ENCODE measurements at places on chromosomes 3 and 15.

DNA sequence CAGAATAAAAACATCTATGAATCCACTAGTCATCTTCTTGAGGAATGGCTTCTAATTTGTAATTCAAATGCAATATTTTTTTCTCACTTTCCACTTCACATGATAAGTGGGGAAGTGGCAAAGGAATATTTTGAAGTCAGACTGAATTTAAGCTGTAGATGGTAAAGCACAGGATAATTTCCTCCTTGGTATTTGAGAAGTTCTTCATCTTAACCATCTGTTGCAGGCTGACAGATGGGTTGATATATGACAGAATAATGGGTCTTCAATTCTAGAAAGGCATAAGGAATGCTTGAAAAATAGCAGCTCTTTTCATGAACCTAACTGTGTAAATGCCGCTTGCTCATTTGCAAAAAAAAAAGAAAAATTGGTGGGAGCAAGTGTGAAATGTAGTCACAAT, 66.5 kb upstream of the SNTN start:
- DNase-seq = no peak

- no peak for DNase-seq
Measured at GRCh38 chr3:51401735-51402134, 10.7 kb downstream of the RBM15B start.

- no peak for DNase-seq
Measured at GRCh38 chr3:187533797-187534196, 136.4 kb downstream of the SST start.

- DNase-seq = no peak
Measured at GRCh38 chr3:54784021-54784420, 143.8 kb downstream of the LRTM1 start.

- DNase-seq = no peak
Measured at GRCh38 chr15:58582160-58582559, 150.4 kb downstream of the LIPC start.

DNA sequence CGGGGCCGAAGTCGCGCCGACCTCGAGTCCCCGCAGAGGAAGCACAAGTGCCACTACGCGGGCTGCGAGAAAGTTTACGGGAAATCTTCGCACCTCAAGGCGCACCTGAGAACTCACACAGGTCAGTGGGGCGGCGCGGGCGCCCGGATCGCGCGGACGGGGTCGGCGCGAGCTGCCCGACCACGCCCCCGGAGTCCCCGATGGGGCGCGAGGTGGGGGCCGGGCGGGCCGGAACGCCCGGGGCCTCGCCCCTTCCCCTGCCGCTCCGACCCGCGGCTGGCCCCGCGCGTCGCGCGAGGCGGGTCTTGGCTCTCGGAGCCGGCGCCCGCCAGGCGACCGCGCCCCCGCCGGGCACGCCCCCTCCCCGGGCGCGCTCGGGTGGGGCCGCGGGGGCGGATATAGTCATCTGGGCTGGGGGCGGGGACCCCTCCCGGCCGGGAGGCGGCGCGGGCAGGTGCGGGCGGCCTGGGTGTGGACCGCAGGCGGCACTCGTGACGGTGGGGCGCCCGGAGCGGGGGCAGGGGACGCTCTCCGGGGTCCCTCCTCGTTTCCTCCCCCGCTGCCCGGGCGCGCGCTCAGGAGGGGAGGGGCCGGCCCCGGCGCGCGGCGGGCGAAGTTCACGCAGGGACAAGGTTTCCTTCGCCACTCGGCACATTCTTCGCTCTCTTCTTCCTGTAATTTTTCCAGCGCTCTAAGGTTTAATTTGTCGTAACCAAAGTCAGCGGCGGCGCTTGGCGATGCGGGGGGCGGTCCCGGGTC, 1.2 kb downstream of the KLF13 start:
- DNase-seq = peak; percentile 48

DNA sequence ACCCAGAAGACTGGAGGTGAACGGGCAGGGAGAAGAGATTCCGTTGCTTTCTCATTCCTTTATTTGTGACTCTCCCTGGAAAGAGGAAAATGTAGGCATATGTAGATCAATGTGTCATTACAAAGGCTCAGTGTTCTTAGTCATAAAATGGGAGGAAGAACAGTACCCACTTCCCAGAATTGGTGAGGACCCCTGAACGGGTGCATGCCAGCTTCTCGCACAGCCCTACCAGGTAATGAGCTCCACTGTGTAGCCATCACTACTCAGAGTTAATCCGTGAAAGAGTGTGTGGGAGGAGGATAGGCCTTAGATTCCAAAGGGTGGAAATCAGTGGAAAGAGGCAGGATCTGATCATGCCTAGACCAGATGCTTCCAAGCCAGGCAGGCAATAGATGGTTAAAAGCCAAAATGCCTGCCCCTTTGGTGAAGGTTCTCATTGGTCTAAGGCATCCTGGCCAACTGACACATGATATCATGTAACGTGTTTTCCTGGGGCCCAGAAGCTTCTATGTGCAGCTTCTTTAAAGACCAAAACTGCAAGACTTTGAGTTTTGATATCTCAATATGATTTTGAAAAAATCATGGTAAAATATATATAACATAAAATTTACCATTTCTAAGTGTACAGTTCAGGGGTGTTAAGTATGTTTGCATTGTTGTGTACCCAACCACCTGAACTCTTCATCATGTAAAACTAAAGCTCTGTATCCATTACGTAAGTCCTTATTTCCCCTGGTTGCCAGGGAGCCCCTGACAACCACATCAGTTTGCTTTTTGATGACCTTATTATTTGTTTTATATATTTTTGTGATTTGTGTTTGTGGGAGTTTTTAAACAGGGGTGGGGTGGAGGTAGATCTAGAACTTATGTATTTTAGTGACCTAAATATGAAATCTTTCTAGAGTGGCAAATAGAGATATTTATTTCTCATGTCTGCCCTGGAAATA, 402.2 kb upstream of the CFAP20DC start:
- DNase-seq = no peak

DNA sequence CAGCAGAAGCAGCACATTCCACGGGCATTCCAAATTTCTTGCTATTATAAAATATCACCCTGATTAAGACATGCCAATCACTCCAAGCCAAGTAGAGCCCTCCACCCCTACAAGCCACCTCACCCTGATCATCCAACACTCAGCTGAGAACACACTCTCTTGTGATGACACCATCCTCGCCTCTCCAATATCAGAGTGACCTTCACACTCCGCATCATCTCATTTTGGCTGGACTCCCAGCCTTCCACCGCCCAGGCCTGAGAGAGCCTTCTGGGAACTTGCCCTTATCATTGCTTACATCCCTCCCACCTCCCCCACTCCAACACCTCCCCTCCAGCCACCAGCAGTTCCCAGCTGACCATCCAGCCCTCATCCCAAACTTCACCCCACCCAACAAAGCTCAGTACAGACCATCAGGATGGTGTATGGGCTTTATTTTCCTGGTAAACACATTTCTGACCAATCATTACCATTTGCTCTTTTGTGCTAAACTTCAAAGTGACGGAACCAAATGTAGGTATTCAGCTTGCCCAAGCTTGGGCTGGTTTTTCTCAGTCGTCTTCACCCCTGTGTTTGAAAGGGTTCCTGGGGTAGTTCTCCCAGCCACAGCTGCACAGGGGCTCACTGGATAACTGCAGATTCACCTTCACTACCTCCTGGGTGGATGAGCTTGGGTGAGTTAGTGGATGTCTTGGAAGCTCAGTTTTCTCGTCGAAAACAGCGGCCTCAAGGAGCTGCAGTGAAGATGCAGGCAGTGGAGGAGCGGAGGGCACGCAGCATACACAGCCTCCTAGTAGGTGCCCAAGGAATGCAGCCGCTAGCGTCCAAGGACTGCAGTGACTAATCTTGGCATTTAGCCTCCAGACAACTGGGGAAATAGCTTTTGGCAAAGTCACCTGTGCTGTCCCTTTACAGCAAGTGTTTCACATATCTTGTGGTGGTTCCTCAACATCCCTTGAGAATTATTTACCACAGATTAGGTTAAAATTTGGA, 115.1 kb downstream of the LIPC start:
- DNase-seq = peak; percentile 82

- no peak for DNase-seq
Measured at GRCh38 chr3:142273501-142273900, 48.1 kb upstream of the GK5 start.

GRCh38 chr15:73965094-73965757, 26.9 kb downstream of the STOML1 start:
- DNase-seq = no peak

DNA sequence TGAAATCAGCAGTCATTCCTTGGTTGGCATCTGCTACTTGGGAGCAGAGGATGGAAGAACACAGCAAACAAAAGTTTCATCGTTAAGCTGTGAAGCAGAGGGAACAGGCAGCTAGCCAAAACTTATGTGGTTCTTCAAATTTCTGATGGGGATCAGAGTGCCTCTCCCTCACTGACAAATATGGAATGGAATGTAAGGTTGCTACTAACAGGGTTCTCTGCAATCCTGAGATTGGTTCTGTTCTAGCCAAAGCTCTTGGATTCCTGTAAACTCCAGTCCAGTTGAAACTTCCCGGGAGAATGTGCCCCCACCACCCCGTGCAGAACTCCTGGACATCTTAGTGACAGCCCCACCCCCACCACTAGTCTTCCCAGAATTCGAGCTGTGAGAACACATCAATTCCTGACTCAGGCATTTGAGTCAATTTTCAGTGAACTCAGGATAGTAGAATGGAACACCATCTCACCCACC, 55.9 kb upstream of the PHLDB2 start:
- peak; percentile 88 for DNase-seq

- DNase-seq = no peak
Measured at GRCh38 chr3:115384381-115384780, 237.3 kb upstream of the ZBTB20 start.

Measured in AG08395 (cell line).